ENCODE measurements at places on chromosomes 5 and 9. TPM values are rescaled to one million over a fixed set of nuclear protein-coding genes. Genes with fewer than 3 reads are reported as not detected.

Gene KIF24
- 3.4 TPM for total RNA-seq

Gene FBP2
- not detected for total RNA-seq

Gene RUSC2
- total RNA-seq = 34.4 TPM

Gene SLC1A3
- not detected for total RNA-seq

Gene FOXD4
- 0.33 TPM for total RNA-seq

Gene GRIA1
- total RNA-seq = not detected

Gene PCDHAC1
- total RNA-seq = 2.3 TPM

Gene RNF224
- 0.37 TPM for total RNA-seq

Gene PCDHGB2
- total RNA-seq = 0.11 TPM

Gene HAND1
- total RNA-seq = 0.25 TPM

Gene CSNK1G3
- total RNA-seq = 17.9 TPM

Gene SNCB
- total RNA-seq = 1.3 TPM

Gene CETN3
- total RNA-seq = 20.4 TPM

Gene ANKDD1B
- not detected for total RNA-seq

Gene SAXO1
- not detected for total RNA-seq

Gene ARL10
- total RNA-seq = 0.59 TPM

Gene IL13
- not detected for total RNA-seq

Gene CCDC192
- not detected for total RNA-seq

Gene BAAT
- 0.23 TPM for total RNA-seq

Gene TAF7
- 73.4 TPM for total RNA-seq

Gene WNT8A
- not detected for total RNA-seq

Gene TNIP1
- 136 TPM for total RNA-seq

Gene CCDC171
- total RNA-seq = 0.40 TPM

Gene ADAM19
- total RNA-seq = 12.9 TPM

Gene CTSV
- 13.6 TPM for total RNA-seq

Gene CD72
- total RNA-seq = 0.36 TPM

Gene ZFP37
- total RNA-seq = 1.4 TPM

Gene HTR1A
- total RNA-seq = not detected

Gene CNTNAP3
- total RNA-seq = 8.8 TPM

Gene GABRP
- total RNA-seq = not detected

Gene PCDHGA7
- 1.1 TPM for total RNA-seq

Gene FAM174A
- total RNA-seq = 15.2 TPM

Gene ANKRD18A
- 13.1 TPM for total RNA-seq

Gene DBH
- total RNA-seq = not detected

Gene HNRNPA0
- 53.0 TPM for total RNA-seq

Gene WNK2
- 5.9 TPM for total RNA-seq

Gene ORM2
- total RNA-seq = not detected

Gene NUTM2F
- total RNA-seq = not detected

Gene WDR38
- 0.12 TPM for total RNA-seq

Gene MCC
- total RNA-seq = 0.14 TPM

Gene LCN2
- total RNA-seq = 5.2 TPM

Gene MCIDAS
- 1.8 TPM for total RNA-seq

Gene SPATA31A7
- not detected for total RNA-seq

Gene RHOBTB3
- 7.8 TPM for total RNA-seq

Gene NDFIP1
- total RNA-seq = 53.3 TPM

Gene OR1N2
- not detected for total RNA-seq

Gene ZNF366
- total RNA-seq = not detected

Gene LCNL1
- total RNA-seq = 0.10 TPM

Gene LCN6
- not detected for total RNA-seq

Gene NME5
- total RNA-seq = not detected

Gene DOCK8
- total RNA-seq = 0.27 TPM

Gene RAB24
- 26.7 TPM for total RNA-seq

Gene POLK
- 10.4 TPM for total RNA-seq

All from A549 treated with Mapracorat at 1 μM for 4 hours (cell line).